ENCODE measurements at places on chromosomes 13 and 19. TPM values are rescaled to one million over a fixed set of nuclear protein-coding genes. Genes with fewer than 3 reads are reported as not detected.
A peak's percentile ranks its signal among the peaks of the same experiment; 100 is the strongest.

The MBD3L2 gene
- total RNA-seq, result not detected

The ATP7B gene
- 11.5 TPM for total RNA-seq

The BABAM1 gene
- total RNA-seq, result 66.6 TPM

GRCh38 chr13:93558637-93559036, 332.0 kb downstream of the GPC6 start:
- no peak for DNase-seq

DNA sequence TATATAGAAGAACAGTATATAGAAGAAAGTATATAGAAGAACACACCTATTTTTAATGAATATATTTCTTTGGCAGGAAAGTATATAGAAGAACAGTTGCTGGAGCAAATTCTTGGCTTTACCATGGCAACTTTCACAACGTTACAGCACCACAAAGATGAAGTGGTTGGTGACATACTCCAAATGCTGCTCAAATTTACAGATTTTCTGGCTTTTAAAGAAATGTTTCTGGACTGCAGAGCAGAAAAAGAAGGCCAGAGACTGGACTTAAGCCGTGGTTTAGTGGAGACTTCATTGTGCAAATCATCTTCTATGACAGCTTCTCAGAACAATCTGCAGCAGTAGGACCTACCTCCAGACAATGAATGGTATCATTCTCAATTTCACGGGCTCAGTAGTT, 24.3 kb upstream of the RFXAP start:
- DNase-seq, result no peak

DNA sequence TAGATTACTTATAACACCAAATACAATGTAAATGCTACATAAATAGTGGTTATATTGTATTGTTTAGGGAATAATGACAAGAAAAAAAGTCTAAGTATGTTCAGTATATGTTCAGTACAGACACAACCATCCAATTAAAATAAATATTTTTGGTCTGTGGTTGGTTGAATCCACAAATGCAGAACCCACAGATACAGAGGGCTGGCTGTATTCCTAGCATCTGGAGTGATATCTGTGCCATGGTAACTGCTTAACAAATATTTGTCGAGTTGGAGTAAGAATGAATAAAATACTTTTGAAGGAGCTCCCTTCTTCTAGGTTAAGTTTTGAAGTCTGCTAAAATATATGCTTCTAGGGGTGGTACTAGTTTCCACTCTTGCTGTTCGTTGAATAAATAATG, 241.0 kb downstream of the KLF5 start:
- DNase-seq, result no peak

GRCh38 chr13:100895651-100896050, 221.1 kb upstream of the TMTC4 start:
- no peak for DNase-seq

- DNase-seq, result no peak
Measured at GRCh38 chr13:61751039-61751438, 335.4 kb upstream of the PCDH20 start.

DNA sequence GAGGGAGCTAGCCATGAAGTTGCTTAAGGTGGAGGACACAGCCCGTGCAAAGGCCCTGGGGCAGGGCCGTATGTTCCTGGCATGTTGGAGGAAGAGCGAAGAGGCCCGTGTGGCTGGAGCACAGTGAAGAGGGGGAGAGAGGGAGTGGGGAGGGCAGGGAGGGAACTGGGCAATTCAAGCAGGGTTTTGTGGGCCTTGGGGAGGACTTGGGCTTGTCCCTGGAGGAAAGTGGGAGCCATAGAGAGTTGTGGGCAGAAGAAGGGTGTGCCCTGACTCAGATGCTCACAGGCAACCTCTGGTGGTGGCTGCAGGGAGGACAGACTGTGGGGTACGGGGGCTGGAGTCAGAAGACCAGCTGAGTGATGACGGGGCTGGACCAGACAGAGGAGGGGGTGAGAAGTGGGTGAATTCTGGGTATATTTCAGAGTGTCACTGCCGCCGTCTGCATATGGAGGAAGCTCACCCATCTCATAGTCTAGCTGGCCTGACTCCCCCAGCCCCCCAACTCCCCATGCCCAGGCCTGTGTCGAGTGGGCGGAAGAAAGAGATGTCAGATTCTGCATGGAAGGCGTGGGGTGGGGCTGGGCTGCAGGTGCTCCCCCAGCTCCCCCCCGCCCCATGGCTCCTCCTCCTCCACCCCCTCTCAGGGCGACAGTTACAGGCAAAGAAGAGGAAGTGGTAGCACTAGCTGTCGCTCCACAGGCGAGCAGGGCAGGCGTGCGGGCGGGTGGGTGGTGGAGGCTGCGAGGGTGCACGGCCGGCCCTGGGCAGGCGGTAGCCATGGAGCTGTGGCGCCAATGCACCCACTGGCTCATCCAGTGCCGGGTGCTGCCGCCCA, at the start of gene VAV1:
Gene VAV1, plus strand, starts transcription at position 681 of the 838 bp plus-strand sequence. Its CDS starts 100 bp downstream, at position 781.
- peak; percentile 70 for DNase-seq

GRCh38 chr13:23411220-23411619, 22.3 kb downstream of the SACS start:
- DNase-seq, result no peak

DNA sequence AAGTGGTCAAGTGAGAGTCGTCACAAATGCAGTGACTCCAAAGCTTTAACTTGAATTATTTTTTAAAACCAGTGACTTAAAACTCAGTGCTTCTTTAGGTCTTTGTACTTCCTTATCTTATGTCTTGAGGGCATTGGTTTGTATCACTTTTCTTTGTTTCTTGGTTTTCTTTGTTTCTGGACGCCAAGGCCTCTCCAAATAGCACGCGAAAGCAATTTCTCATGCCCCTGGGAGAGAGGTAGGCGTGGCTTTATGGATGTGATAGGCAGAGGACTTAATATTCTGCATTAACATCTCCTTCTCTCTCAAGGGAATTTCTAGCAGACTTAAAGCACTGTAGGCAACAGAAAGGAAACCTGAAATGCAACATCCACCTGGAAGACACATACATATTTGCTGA, 20.6 kb downstream of the UBE2L5 start:
- DNase-seq, result no peak

GRCh38 chr13:106464076-106464475, 71.4 kb downstream of the EFNB2 start:
- DNase-seq, result no peak

- no peak for DNase-seq
Measured at GRCh38 chr19:40976134-40976533, 14.9 kb upstream of the CYP2B6 start.

DNA sequence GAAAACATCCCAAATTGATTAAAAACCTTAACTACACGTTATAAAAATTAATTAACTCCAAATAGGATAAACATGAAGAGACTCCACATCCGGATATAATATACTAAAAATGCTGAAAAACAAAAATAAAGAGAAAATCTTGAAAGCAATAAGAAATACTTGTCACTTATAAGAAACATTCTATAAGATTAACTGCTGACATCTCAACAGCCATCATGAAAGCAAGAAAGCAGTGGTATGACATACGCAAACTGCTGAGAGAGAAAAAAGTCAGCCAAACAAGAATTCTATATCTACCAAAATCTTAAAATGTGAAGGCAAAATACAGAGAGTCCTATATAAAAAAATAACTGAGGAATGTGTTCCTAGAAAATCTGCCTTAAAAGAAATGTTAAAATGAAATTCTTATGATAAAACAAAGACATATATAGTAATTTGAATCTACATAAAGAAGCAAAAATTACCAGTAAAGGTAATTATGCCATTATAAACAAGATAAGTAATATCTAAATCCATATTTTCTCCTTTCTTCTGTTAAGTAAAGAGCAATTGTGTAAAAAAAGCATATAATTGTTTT, 1851.1 kb downstream of the PCDH9 start:
- DNase-seq, result no peak

All from sciatic nerve (tissue), 2 donors.